HuH-7 (cell line): ENCODE measurements at places on chromosomes 1 and 21.

DNA sequence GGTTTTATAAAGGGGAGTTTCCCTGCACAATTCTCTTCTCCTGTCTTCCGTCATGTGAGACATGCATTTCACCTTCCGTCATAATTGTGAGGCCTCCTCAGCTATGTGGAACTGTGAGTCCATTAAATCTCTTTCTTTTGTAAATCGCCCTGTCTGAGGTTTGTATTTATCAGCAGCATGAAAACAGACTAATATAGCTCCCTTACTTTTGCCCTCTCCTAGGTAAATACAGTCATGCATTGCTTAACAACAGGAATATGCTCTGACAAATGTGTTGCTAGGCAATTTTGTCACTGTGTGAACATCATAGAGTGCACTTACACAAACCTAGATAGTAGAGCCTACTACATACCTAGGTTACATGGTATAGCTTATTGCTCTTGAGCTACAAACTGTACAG lies 616.8 kb downstream of the RWDD3 start:
- no peak for DNase-seq

DNA sequence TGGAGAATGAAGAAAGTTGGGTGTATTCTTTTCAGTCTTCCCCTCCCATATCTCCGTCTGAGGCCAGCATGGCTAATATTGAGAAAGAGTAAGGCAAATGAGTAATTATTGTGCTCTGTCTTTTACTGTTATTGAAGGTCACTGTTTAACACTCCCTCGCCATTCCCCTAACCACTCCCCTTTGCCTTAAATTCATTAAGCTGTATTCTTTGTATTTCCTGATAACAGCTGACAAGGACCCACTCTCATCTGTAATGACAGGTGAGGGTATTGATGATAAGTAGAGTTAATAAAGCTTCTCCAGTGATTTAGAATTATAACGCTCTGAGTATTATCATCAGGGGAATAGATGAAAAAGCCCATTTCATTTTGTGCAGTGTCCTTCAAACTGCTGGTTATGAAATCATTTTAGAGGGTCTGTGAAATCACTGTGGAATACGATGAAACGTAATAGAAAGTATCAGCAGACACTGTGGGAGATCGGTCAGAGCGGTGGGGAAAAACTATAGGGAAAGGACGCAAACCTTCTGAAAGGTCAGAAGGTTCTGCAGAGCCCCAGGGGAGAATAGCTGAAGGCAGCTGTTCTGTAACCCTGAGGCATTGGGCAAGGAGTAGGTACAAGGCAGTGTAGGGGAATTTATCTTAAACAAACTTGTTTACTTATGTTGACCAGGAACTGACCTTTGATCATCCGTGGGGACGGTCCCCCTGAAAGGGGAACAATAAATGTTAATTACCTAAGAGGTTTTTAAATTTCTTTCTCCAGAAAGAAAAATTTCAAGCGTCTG lies 46.3 kb upstream of the CACYBP start:
- no peak for DNase-seq

- no peak for DNase-seq
These were observed 122.0 kb downstream of the BEND5 start for GRCh38 chr1:48654606-48655210.

- no peak for DNase-seq
These were observed 102.9 kb downstream of the GABPA start for GRCh38 chr21:25837533-25838265.

DNA sequence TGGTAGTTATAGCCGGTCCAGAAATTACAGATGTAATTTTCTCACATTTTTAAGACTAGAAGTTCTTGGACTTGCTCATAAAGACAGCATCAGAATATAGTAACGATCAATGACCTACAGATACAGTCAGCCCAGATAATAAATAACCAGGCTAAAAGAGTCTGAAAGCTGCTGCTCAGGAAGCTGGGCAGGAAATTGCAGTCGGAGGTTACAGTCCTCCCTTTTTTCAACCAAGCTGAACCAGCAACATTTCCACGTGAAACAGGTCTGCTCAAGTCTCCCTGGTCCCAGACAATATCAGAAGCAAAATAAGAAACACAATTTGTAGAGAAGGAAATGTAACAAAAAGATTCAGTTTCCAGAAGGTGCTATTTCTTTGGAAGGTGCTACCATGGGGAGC lies 457.4 kb downstream of the SIPA1L2 start:
- DNase-seq: no peak

- DNase-seq: no peak
These were observed 276.2 kb downstream of the NEGR1 start for GRCh38 chr1:72006092-72006491.

GRCh38 chr1:16199700-16200099 lies 12.8 kb downstream of the ARHGEF19 start:
- DNase-seq: no peak

GRCh38 chr1:24932284-24932683 lies 2.2 kb upstream of the RUNX3 start:
- DNase-seq: peak; percentile 92

DNA sequence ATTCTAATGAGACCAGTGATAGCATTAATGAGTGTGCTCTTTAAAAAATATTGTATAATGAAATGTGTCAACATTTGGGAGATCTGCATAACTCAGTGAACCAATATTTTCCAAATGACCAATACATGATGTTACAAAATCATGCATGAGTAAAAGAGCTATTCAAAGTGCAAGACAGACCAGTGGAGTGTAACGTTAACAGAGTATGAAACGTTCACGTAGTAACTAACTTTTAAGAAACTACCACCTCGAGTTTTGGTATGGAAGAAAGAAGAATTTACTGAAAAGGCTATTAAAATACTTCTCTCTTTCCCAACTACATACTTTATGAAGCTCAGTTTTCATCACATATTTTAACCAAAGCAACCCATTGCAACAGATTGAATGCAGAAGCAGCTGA lies 9.6 kb upstream of the SLC6A9 start:
- DNase-seq: no peak

- DNase-seq: no peak
These were observed 38.9 kb downstream of the ZC3H11B start for GRCh38 chr1:219573960-219574359.

GRCh38 chr1:227901906-227902640 lies 45.7 kb downstream of the WNT9A start:
- no peak for DNase-seq

GRCh38 chr1:239053279-239053678 lies 333.1 kb upstream of the CHRM3 start:
- no peak for DNase-seq

DNA sequence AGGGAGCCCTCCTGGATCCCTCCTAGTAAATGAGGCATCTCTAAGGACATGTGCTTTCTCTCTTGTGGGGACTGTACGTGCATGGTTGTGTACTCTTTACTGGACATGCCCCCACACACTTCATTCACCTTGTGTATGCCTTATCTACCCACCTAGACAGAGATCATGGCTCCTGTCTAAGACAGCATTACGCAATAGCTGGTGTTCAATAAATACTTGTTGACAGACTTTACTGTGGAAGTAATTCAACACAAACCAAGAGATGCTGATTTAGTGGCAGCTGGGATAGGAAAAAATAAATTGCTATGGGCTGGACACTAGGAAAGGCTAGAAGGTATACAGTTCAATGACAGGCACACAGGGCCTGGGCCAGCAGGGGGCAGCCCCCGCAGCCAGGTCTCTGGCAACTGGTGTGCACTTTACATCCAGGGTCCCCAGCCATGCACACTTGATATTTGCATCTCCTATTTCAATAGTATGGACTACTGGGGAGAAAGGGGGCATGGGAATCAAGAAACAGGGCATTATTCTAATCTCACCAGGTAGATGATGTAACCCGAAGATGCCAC lies 24.2 kb downstream of the TRABD2B start:
- peak; percentile 68 for DNase-seq

GRCh38 chr1:175892686-175893085 lies 149.3 kb upstream of the TNR start:
- DNase-seq: no peak

- no peak for DNase-seq
These were observed 50.3 kb downstream of the CASQ2 start for GRCh38 chr1:115718011-115718754.

DNA sequence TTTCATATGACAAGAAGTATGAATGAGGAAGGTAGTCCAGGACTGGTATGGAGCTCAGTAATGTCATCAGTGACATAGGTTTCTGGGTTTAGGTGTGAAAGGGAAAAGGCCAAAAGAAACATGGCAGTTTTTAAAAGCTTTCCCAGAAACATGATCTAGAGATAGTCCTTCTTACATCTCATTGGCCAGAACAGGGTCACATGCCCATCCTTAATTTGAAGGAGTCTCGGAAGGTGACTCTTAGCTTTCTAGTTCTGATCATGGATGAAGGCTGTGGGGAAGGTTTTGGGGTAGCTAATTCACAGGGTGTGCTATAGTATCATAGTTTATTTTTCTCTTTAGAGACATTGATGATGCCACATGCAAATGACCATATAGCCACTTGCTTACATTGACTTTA lies 55.3 kb downstream of the RPS6KC1 start:
- no peak for DNase-seq

DNA sequence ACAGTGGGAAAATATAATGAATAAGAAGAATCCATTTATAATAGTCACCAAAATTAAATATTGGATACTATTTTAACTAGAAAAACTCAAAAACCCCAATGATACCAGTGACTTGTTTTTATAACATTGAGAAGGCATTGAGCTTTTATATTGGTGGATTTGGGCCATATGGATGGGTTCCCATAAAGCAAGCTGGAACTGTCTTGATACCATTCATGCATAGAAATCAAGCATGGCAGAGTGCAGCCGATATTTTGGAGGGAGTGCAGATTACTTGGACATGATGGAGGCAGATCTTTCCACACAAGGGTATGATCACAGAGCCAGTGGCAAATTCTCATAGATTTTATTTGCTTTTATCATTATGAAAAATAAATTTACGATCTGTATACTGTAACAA lies 3.8 kb upstream of the RWDD3 start:
- no peak for DNase-seq

DNA sequence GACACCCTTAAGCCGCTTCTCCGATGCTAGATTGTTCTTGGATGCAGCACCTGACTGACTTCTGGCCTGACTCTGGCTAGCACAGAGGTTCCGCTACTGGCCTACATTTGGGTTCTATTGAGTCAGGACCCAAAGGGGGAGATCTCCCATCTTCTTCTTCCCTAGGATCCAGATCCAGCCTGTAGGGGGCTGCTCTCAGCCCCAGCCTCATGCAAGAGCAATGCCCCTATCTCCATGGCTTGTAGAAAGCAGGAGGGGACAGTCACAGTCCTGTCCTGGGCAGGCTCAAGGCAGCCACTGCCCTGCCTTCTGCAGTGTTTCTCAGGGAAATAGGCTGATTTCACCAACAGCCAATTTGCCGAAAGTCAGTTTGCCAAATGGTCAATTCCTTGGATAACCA lies 6.3 kb upstream of the ADAR start:
- DNase-seq: no peak

GRCh38 chr1:20430355-20431175 lies 55.4 kb downstream of the CAMK2N1 start:
- peak; percentile 63 for DNase-seq

- DNase-seq: peak; percentile 84
These were observed 103.4 kb upstream of the VAMP3 start for GRCh38 chr1:7667625-7668218.

GRCh38 chr1:35893051-35893879 lies 10.3 kb downstream of the AGO1 start:
- no peak for DNase-seq

DNA sequence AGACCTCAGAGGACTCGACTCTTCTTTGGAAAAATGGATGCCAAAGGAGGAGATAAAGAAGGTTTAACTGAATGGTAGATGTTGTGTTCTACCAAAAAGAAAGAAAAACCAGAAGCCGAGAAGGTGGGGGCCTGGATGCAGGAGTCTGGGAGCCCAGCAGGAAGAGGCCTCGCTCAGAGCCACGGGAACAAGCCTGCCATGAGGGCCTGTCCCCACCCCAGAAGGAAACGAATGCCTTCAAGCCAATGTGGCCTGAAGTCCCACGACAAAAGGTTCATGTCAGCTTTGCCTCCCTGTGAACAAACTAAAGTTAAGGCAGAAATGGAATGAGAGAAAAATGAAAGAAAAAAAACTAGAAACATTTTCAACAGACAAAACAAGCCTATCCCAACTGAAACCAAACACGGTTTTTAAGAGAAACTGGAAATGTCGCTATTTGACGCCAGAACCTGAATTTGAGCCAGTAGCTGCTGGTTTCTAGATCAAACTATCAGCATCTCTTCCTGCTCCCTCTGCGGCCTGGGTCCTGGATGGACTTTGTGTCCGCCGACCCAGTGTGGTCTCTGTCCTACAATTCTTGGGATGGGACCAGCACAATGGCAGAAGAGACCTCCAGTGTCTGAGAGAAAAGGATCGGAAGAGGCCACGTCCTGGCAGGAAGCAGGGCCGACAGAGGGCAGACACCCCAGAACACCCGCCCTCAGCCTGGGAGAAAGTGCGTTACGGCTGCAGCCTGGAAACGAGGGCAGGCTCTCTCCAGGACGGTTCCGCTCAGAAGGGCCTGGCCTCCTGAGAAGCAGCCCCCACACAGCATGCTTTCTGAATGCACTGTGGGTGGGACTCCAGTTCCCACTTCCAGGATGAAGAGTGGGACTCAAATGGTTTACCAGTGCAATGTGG lies 35.2 kb downstream of the SLC45A1 start:
- no peak for DNase-seq

GRCh38 chr1:41642922-41643821 lies 158.7 kb upstream of the EDN2 start:
- no peak for DNase-seq

DNA sequence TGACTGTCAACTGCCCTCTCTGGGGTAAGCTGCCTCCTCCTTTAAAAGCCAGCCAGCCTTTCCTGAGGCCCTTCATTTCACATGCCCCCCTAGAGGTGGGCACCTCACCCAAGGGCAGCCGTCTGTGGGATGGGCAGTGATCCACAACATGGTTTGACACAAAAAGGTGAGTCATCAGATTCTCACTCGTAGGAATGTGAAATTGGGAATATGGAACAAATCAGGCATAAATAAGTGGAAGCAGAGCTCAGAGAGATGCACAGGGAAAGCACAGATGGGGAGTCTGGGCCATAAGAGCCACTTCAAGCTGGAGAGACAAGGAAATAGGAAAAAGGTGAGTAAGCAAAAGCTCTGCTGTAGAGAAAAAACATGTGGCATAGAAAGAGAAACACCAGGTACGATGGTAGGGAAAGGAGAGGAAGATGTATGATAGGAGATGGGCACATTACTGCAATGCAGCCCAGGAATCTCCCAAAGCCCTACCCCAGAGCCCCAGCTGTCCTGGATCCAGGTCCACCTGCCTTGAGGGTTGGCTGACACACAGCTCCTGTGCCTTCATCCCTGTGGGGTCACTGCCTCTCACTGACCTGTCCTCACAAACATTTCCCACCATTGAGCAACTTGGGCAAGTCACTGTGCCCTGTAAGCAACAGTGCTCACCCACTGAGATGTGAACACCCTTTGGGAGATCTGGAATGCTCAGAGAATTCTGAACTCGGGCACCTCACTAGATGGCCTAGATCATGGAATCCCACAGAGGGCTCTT lies 86.6 kb downstream of the ASTN1 start:
- no peak for DNase-seq

DNA sequence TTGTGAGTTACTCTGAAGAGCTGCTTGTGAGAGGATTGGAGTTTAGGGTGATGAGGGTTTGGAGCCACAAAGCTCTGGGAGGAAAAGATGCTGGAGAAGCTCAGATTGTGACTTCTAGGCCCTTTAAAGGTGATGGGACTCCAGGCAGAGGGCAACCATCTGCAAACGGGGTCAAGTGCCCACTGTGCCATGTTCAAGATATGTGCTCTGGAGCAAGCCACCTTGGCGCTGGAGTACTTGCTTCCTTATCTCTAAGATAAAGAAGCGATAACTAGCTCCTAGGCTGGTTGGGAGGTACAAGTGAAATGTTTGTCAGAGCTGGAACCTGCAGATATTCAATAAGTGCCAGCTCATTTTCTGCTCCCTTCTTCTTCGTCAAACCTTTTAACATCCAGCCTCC lies 14.3 kb upstream of the FOXE3 start:
- no peak for DNase-seq
